ENCODE measurements at places on chromosomes 5 and 9.

- no peak for DNase-seq
Measured at GRCh38 chr5:111855356-111855755, 98.4 kb upstream of the NREP start.

DNA sequence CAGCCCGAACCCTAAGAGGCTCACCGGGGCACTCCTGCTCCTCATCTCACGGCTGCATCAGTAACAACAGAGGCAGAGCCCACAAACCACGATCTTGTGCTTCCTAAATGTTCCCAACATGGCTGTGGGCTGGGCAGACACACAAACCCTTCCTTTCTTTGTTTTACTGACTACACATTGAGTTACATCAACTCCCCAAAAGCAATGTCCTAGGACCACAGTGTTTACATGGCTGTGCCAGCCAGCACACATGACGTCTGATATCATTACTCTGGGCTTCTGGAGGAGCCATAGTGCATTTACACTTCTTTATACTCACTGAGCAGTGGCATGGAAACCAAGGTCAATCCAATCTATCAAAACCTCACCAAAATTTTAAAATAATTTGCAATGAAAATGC lies 101.4 kb downstream of the LHFPL2 start:
- DNase-seq = no peak

DNA sequence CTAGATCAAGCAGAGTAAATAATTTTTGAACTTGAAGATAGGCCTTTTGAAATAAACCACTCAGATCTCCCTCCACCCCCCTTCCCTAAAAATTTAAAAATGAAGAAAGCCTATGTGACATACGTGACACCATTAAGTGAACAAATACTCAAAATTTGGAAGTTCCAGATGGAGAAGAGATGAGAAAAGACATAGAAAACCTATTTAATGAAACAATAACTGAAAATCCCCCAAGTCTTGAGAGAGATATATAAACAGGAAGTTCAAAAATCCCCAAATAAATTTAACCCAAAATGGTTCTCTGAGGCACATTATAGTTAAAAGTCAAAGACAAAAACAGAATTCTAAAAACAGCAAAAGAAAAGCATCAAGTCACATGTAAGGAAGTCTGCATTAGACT lies 428.6 kb downstream of the PSAT1 start:
- DNase-seq = no peak

DNA sequence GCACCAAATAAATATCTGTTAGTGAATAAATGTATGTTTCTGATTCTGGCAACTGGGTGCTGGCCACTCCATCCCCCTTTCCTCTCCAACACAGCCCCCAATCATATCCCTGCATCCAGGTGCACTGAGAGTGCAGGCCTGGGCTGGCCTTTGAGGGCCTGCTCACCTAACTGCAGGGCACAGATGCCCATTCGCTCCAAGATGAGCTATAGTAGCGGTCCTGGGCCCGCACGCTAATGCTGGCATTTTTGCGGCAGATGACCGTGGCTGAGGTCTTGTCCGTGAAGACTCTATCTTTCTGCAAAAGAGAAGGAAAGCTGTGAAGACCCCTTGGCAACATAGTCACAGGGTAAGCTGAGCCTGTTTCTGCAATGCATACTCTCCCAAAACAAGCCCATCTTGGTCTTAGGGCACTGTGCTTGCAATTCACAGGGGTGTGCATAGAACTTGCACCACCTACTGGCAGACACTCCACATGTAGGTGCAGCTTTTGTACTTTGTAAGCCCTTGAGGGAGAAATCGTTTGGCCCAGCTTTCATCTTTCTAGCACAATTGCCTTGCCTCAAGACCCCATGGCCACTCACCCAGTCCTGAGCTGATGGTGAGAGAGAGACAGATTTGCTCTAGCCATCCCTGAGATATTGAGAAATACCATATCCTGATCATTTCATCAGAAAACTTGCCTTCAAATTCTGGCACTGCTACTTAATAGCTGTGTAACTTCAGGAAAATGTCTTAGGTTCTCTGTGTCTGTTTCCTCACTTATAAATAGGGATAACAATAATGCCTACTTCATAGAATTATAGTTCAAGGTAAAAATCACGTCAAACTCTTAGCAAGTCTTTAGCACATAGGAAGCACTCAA lies 13.5 kb downstream of the IL12B start:
- no peak for DNase-seq

DNA sequence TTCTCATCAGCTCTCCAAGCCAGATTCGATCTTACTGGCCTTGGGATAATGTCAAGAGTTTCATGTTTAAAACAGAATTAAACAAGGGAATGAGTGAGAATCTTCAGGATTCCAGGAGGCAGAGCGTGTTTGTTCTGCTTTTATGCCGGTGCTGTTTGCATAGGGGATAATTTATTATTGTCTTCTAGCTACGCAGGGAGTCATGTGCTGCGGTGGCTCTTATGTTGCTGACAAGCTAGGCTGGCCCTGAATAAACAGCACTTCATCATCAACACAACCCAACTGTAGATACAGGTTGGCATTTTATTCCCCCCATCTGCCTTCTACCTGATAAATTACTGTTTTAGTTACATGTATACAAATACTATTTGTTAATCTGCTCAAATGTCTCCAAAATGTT lies 47.1 kb upstream of the PCA3 start:
- DNase-seq = no peak

GRCh38 chr9:105901514-105902109 lies 207.3 kb downstream of the TMEM38B start:
- DNase-seq = no peak

- no peak for DNase-seq
Measured at GRCh38 chr9:131119600-131119999, 5.8 kb upstream of the NUP214 start.

DNA sequence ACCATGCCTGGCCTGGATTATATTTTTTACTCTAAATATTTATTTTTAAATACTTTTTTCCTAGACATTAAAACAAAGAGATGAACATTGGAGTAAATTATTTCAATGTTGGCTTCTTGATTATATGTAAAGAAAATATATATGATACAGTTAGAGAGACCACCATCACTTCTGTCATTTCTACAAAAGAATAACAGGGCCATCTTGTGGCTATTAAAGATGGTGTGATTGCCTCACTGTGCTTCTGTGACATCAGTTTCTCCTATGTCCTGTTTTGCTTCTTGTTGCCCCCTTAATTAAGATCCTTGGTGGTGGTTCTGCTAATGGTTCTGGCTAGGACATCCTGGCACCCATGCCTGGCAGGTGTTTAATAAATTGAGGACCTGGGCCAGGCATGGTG lies 32.9 kb downstream of the NDFIP1 start:
- no peak for DNase-seq

DNA sequence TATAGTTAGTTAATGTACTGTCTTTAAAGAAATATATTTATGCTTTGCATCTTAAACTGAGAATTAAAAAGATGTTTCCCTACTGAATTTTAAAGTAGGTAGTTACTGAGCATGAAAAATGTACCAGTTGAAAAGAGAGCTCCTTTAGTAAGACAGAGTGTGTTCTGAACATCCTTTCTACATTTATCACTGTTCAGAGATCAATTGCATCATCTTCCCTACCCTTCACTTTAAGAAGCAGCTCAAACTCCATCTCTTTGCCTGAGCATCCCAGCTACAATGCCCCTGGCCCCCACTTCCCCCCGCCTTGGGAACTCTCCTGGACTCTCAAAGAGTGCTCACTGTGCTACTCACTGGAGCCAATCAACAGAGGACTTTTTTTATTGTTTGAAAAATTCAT lies 164.7 kb downstream of the GNAQ start:
- no peak for DNase-seq

DNA sequence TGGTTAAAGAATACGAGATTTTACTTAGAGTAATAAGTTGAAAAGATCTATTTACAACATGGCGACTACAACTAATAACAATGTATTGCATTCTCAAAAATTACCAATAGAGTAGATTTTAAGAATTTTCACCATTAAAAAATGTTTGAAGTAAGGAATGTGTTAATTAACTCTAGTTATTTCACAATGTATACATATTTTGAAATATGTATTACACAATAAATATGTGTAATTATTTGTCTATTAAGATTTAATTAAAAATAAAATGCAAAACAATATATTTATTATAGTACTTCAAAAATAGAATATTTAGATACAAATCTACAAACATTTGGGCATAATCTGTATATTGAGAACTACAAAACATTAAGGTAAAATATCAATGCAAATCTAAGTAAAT lies 1326.3 kb upstream of the CDH6 start:
- DNase-seq = no peak

- no peak for DNase-seq
Measured at GRCh38 chr5:153660919-153661318, 170.4 kb downstream of the GRIA1 start.

DNA sequence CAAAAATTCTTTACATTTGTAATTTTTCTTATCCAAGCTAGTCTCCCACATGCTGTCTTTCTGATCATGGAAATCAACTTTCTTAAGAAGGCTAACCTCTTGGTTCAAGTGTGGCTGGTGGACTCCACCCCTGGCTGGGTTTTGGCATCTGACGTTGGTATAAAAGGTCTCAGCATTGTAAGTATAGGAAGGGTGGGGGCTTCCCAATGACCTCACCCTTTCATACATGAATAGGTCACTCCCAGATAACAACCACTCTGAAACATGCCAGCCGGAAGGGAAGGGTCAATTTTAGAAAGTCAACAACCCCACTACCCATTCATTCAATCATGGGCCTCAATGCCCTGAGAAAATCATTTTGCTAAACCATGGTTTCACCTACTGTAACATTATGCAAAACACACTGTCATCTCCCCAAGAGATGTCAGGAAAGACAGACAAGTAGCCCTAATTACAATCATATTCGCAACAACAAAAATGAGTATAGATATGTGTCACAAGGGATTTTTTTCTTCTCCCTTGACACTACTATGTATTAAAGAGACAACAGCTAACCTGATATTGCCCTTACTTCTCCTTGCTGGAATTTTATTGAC lies 31.9 kb upstream of the PCSK5 start:
- DNase-seq = no peak

DNA sequence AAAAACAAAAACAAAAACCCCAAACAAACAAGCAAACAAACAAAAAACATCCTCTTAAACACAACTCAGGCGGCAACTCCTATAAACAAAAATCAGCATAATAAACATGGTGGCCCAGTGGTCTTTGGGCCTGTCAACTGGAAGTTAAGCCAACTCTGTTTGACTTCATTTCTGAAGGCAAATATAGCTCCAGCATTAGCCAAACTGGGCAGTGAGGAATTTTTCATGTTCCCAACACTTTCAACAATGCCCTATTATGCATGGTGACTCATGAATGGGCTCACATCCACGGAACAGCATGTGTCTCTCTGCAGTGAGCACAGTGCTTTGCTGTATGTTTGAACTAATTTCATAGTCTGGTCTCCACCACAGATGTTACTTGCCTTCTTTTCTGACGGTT lies 143.9 kb upstream of the STC2 start:
- peak; percentile 81 for DNase-seq

DNA sequence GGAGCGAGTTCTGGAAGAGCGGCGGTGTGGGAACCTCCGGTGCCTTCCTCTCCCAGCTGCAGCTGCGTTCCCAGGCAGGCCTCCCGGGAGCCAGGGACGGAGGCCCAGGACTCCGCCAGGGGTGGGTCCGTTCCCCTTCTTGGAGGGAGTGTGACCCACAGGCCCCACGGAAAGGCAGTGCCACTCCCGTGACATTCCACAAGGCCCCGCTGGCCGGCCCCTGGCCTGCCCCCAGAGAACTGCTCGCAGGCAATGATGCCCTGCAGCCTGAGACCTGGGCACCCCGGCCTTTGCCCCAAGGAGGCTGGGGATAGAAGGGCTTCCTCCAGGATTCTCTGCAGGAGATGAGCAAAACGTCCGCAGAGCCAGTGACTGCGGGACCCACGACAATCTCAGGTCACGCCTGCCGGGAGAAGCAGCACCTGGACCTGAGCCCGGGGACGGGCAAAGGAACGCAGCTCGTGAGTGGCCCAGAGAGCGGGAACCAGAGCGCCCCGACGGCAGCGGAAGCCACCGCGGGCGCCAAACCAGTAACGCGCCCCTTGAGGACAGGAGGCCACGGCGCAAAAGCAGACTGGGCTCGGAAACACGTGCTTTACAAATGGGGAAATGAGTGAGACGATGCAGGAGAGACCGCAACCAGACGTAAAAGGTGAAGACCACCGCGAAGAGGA lies 9.3 kb downstream of the OBP2B start:
- DNase-seq = no peak

- DNase-seq = no peak
Measured at GRCh38 chr5:78557601-78558000, 91.0 kb downstream of the LHFPL2 start.

DNA sequence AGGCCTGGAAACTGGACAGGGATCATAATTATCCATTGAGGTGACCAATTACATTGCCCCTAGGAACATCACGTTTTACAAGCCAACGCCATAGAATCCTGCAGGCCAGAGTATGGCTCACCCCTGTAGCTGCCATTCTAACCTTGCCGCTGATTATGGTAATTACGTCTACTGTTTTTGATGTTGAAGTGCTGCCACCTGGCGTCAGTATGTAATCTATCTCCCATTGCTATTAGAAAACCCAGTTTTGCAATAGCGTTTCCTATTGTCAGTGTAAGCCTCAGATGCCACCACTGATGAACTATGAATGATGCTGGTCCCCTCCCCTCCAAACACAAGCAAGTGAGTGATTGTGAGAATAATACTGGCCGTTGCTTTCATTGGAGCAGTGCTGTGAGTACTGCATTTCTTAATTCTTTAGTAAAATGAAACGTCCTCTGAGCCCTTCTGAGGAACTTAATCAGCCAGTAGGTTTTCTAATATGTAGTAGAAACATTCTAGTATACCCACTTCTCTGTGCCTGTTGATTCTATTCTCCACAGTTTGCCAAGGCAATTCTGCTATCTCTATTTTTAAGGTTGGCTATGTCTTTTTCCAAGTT lies 100.5 kb upstream of the NMUR2 start:
- DNase-seq = no peak

GRCh38 chr5:157148734-157149615 lies 6.3 kb upstream of the MED7 start:
- DNase-seq = peak; percentile 25

GRCh38 chr5:163916376-163916775 lies 411.0 kb downstream of the MAT2B start:
- no peak for DNase-seq

GRCh38 chr9:99109522-99109921 lies 4.6 kb downstream of the TGFBR1 start:
- DNase-seq = peak; percentile 44

DNA sequence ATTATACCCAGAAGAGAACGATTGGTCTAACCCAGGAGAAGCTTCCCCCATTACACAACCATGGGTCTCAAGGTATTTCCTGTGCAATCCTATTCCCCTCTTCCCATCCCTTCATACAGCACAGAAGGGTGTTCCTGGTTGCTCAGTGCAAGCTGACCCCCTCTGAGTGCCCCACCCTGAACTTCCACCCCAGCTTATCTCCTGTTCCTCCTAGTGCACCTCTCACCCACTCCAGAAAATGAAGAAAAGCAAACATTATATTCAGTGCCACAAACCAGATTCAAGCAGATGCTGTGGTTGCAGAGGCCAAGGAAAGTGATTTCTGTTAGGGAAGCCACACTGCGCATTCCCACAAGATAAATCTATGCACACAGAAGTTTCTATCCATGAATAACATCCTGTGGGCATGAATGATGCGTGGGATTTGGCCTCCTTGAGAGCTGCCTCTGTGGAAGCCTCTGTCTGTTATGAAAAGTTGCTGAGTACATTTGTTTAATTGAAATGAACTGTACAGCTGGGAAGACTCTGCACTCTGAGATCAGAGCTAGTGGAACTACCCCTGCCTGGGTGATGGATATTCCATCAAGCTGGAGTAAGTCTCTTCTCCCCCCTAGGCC lies 2.2 kb upstream of the OR2S2 start:
- DNase-seq = no peak

- no peak for DNase-seq
Measured at GRCh38 chr9:108765265-108765664, 90.5 kb downstream of the ACTL7B start.
